Right atrium auricular region (tissue), 2 donors: ENCODE measurements at places on chromosomes 3 and 15. TPM values are rescaled to one million over a fixed set of nuclear protein-coding genes. Genes with fewer than 3 reads are reported as not detected.

Gene TTC23
- total RNA-seq = 14.6 TPM

Gene GJD2
- total RNA-seq = 42.3 TPM

Gene HRG
- not detected for total RNA-seq

Gene GUCA1C
- not detected for total RNA-seq

Gene PFKFB4
- 1.2 TPM for total RNA-seq

- no peak for DNase-seq
- peak overlapping the region; percentile 41 for H3K27ac ChIP-seq
- H3K27me3 ChIP-seq = no peaks in the 10 kb centered on the region
- peaks cover 35% of the 10 kb centered on the region for H3K4me1 ChIP-seq
These were observed 151.3 kb upstream of the NR2E3 start for GRCh38 chr15:71658827-71659729.

DNA sequence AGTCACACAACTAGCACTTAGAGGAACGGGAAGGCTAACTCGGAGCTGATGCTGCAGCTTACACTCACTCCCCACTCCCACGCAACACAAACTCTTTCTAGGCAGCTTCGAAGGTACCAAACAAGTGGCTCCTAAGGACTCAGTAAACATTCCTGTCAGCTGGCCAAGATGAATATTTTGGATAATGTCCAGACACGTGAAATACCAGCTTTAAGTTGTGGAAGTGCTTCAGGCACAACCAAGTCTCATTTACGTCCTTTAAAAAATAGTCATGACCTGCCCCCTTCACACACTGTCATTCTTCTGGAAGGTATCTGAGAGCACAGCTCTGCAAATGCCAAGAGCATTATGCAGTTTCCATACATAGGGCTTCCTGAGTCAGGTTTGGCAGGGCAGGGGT is 1005.9 kb upstream of the CFAP20DC start:
- H3K27me3 ChIP-seq = no peaks in the 10 kb centered on the region
- no peaks in the 10 kb centered on the region for H3K36me3 ChIP-seq
- DNase-seq = no peak
- H3K4me3 ChIP-seq = no peak overlapping the region

- H3K27me3 ChIP-seq = peaks cover 44% of the 10 kb centered on the region
- H3K27ac ChIP-seq = no peak overlapping the region
- H3K4me1 ChIP-seq = no peaks in the 10 kb centered on the region
- H3K4me3 ChIP-seq = no peak overlapping the region
- H3K36me3 ChIP-seq = no peaks in the 10 kb centered on the region
These were observed 14.8 kb downstream of the ZIC1 start for GRCh38 chr3:147423798-147424580.

GRCh38 chr3:185317674-185318073 is 45.3 kb upstream of the MAP3K13 start:
- no peak overlapping the region for H3K4me3 ChIP-seq
- no peaks in the 10 kb centered on the region for H3K36me3 ChIP-seq
- H3K4me1 ChIP-seq = no peaks in the 10 kb centered on the region

- peak overlapping the region; percentile 43 for H3K27ac ChIP-seq
- peak overlapping the region; percentile 57 for H3K4me3 ChIP-seq
- DNase-seq = no peak
- no peaks in the 10 kb centered on the region for H3K36me3 ChIP-seq
- H3K4me1 ChIP-seq = no peaks in the 10 kb centered on the region
- no peaks in the 10 kb centered on the region for H3K27me3 ChIP-seq
These were observed 251.9 kb downstream of the TJP1 start for GRCh38 chr15:29570121-29570947.

DNA sequence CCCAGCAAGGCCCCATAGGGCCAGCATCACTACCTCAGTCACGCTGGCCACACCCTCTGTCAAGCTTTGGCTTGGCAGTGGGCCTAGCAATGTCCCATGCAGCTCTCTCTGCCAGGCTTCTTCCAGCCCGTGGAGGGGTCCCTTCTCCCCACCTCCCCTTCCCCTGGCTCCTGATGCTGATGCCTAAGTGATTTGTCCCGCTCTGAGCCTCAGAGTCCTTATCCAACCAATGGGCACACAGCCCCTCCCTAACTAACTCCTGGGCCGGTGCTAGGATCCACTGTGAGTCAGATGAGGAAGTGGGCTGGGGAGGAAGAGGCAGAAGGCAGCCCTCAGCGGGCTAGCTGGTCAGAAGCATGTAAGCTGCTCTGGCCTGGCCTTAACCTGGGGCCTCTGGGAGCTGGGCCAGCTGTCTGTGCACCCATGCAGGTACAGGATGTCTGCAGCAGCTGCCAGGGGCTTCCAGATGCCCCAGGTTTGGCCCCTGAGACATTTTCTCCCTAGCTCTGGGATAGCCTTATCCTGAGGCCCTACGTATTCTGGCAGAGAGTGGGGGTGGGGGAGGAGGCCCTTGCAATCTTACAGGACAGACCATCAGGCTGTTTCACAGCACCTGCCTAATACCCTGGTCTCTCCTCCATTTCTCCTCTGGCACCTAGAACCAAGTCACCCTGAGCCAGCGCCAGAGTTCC is 740 bp upstream of the ZBTB47 start:
- H3K4me1 ChIP-seq = no peaks in the 10 kb centered on the region
- DNase-seq = peak; percentile 87
- H3K27me3 ChIP-seq = no peaks in the 10 kb centered on the region
- peak overlapping the region; percentile 99 for H3K27ac ChIP-seq
- peaks cover 8% of the 10 kb centered on the region for H3K36me3 ChIP-seq

- no peak for DNase-seq
- no peaks in the 10 kb centered on the region for H3K27me3 ChIP-seq
- H3K27ac ChIP-seq = no peak overlapping the region
- no peak overlapping the region for H3K4me3 ChIP-seq
- no peaks in the 10 kb centered on the region for H3K4me1 ChIP-seq
- H3K36me3 ChIP-seq = no peaks in the 10 kb centered on the region
These were observed 44.9 kb upstream of the ABHD2 start for GRCh38 chr15:89043031-89044002.

- peak overlapping the region; percentile 38 for H3K27ac ChIP-seq
- no peaks in the 10 kb centered on the region for H3K4me1 ChIP-seq
- H3K27me3 ChIP-seq = no peaks in the 10 kb centered on the region
- no peak overlapping the region for H3K4me3 ChIP-seq
- no peak for DNase-seq
- no peaks in the 10 kb centered on the region for H3K36me3 ChIP-seq
These were observed 1354.1 kb upstream of the EPHA6 start for GRCh38 chr3:95460274-95460673.

DNA sequence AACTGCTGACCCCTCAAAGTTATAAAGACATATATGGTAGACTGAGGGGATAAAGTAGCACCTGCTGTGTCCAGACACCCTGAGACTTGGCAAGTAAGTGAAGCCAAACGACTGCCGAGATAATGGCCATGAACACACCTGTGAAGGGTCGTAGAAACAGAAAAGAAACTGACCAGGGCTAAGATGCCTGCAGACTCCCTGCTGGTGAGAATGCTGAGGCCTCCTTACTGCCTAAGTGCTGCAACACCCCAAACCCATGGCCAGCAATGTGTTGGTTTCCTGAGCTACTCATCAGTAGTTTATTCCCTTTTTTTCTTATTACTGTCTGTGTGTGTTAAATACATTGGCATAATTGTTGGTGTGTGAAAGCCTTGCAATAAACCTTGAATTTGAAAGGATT is 233.8 kb downstream of the ZNF385D start:
- H3K36me3 ChIP-seq = no peaks in the 10 kb centered on the region
- H3K27ac ChIP-seq = no peak overlapping the region
- H3K27me3 ChIP-seq = no peaks in the 10 kb centered on the region
- H3K4me1 ChIP-seq = no peaks in the 10 kb centered on the region
- DNase-seq = no peak
- H3K4me3 ChIP-seq = no peak overlapping the region

DNA sequence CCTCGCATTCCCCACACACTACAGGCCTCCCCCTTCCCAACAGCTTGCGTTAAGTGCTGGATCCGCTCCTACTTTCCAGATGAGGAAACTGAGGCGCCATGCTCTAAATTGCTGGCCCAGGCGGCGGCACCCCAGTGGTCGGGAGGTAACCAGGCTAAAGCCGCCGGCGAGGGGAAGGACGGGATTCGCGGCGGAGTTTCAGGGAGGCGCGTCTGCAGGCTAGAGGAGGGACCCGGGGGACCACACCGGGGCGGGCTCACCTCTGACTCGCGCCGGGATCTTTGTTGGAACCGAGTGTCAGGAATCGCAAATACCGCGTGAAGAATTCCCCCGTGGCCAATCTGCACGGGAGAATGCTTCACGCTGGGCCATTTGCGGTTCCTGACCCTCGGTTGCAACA is 24.6 kb upstream of the PTPN23 start:
- no peaks in the 10 kb centered on the region for H3K27me3 ChIP-seq
- no peak overlapping the region for H3K27ac ChIP-seq
- DNase-seq = no peak

- no peak overlapping the region for H3K4me3 ChIP-seq
- DNase-seq = no peak
- no peaks in the 10 kb centered on the region for H3K4me1 ChIP-seq
- H3K27me3 ChIP-seq = no peaks in the 10 kb centered on the region
- no peak overlapping the region for H3K27ac ChIP-seq
These were observed 244.7 kb upstream of the ONECUT1 start for GRCh38 chr15:53034767-53035245.

GRCh38 chr3:72907731-72908620 is 20.1 kb downstream of the GXYLT2 start:
- H3K4me3 ChIP-seq = no peak overlapping the region
- peak; percentile 83 for DNase-seq
- H3K27me3 ChIP-seq = no peaks in the 10 kb centered on the region
- peaks cover 8% of the 10 kb centered on the region for H3K36me3 ChIP-seq
- no peaks in the 10 kb centered on the region for H3K4me1 ChIP-seq

DNA sequence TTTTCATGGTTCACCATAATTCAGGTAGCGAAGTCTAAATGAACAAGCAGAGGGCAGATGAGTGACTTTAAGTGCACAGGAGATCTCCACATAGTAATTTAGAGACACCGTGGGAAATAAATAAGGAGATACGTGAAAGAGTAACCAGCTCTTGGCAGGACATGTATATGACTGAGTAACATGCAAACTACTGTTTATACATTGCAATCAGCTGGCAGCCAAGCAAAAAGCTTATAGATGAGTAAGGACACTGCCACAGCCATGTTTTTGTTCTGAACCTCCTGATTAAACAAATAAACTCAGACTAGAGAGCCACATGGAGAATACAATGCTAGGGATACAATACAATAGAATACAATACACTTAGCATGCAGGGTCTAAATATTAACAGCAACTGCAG is 252.4 kb downstream of the FHIT start:
- DNase-seq = no peak
- no peaks in the 10 kb centered on the region for H3K27me3 ChIP-seq
- no peak overlapping the region for H3K4me3 ChIP-seq
- no peaks in the 10 kb centered on the region for H3K36me3 ChIP-seq
- no peak overlapping the region for H3K27ac ChIP-seq

GRCh38 chr3:183122257-183122932 is 23.1 kb upstream of the MCCC1 start:
- no peak for DNase-seq
- no peak overlapping the region for H3K4me3 ChIP-seq
- no peaks in the 10 kb centered on the region for H3K27me3 ChIP-seq
- H3K4me1 ChIP-seq = no peaks in the 10 kb centered on the region
- H3K27ac ChIP-seq = no peak overlapping the region
